Stimulated activated naive B cell treated with anti-CD40 and anti-IgM and Interleukin-4, amounts not matched to agents 10 μg/mL and 1 μg/mL and 100 μg/mL, for 72 hours (primary cell): ENCODE measurements at places on chromosomes 7 and 10.

DNA sequence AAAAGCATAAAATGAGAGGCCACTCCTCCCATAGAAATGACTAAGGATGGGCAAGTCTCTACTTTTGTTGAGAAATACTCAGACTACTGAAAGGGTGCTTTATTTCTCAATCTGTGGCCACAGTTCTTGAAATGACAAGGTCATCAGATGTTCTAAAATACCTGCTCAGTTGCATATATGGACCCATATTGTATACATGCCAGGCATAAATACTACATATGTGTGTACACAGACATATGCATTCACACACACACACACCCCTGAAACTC, 691.5 kb upstream of the SORCS1 start:
- DNase-seq: no peak

GRCh38 chr10:15836807-15837206, 23.5 kb downstream of the MINDY3 start:
- DNase-seq: no peak

DNA sequence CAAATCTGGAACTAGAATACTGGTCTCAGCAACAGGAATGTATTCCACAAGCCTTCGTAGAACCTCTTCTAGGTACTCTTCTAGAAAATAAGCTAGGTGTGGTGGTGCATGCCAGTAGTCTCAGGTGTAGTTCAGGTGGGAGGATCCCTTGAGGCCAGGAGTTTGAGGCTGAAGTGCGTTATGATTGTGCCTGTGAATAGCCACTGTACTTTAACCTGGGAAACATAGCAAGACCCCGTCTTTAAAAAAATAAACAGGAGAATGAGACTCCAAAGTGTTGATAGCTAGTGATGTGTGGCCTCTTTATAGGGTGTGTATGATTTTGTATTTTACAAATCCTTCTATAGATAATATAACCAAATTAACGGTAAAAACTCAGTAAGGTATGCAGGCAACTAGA, 1.5 kb upstream of the ZNF775 start:
- DNase-seq: no peak

GRCh38 chr7:139683137-139683921, 94.5 kb downstream of the HIPK2 start:
- DNase-seq: no peak

DNA sequence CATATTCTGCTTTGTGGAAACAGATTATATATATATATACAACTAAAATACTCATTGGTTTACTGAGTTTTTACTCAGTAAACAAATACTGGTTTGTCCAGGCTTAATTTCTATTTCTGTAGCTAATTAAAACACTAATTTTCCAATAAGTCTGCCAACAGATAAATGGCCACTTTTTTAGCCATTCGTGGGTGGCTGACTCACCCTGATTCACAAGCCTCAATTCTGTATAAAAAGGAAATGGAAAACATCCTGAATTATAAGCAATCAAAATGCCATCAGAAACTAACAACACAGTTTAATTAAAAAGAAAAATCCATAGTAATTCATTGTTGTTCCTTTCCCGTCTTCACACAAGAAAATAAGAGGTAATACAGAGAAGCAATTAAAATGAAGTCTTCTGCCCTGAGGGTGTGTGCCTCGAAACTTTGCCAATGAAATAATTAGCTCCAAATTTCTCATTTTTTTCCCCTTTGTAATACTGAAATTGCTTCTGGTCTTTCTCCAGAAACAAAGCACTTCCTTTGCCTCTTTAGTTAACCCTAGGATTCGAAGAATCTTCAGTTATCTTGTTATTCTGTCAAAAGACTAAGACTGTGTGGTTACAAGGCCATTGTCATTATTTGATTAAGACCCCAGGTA, 118.7 kb upstream of the PTN start:
- no peak for DNase-seq

GRCh38 chr10:78904196-78904595, 164.6 kb upstream of the ZMIZ1 start:
- DNase-seq: no peak

DNA sequence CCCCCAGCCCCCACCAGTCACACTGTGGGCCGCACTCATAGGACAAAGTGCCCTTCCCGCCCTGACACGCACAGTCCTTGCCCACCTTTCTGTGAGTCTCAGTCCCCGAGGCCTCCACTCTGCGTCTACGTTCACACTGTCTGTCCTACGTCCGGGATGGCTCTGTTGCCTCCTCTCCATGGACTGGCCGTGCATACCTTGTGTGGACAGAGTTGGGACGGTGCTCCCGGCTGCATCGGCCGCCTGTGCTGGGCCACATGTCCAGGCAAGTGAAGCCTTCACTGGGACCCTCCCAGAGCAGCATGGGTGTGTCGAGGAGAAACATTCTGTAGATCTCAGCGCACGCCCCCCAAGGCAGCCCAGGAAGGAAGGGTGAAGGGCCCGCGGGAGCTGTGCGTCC, 239.0 kb downstream of the MGMT start:
- DNase-seq: no peak

GRCh38 chr7:100130608-100131453, 4.1 kb downstream of the MBLAC1 start:
- DNase-seq: peak; percentile 65

DNA sequence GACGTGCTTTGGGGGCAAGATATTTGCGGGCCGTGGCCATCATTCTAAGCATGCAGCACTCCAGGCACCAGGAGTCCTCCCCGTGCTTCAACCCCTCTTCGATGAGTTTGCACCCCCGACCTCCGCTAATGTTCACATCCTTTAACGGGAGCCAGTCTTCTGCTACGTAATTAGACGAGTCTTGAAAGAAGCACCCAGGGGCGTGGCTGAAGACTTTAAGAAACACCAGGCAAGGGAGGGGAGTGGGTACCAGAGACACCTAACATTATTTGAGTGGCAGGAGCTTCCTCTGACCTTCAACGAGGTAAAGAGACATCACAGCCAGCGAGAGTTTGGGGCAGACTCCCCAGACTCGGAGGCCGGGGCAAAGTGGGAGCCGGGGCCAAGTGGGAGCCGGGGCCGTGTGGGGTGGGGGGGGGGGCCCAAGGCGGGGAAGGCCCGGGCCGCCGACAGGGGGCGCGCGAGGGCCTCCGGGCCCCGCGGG, 31.1 kb upstream of the TOMM7 start:
- DNase-seq: peak; percentile 49
